ENCODE measurements at places on chromosomes 16 and 17.

DNA sequence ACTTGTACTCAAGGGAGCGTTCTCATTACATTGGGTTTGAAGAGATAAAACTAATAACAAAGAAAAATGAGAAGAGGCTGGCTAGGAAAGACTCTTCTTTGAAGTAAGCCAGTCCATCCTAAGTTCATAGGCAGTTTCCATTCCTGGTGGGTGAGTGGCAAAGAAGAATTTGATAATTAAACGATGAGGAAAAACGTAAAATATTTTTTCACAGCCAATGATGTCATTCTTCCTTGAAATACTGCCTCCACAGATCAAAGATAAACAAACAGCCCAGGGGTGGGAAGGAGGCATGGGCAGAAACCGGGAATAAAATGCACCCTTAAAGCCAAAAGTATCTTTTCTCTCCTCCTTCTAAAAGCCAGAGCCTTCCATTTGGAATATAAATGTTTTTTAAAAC lies 346.6 kb downstream of the PMP22 start:
- DNase-seq, result no peak

GRCh38 chr16:89345642-89346150 lies 128.2 kb downstream of the ZNF778 start:
- no peak for DNase-seq

DNA sequence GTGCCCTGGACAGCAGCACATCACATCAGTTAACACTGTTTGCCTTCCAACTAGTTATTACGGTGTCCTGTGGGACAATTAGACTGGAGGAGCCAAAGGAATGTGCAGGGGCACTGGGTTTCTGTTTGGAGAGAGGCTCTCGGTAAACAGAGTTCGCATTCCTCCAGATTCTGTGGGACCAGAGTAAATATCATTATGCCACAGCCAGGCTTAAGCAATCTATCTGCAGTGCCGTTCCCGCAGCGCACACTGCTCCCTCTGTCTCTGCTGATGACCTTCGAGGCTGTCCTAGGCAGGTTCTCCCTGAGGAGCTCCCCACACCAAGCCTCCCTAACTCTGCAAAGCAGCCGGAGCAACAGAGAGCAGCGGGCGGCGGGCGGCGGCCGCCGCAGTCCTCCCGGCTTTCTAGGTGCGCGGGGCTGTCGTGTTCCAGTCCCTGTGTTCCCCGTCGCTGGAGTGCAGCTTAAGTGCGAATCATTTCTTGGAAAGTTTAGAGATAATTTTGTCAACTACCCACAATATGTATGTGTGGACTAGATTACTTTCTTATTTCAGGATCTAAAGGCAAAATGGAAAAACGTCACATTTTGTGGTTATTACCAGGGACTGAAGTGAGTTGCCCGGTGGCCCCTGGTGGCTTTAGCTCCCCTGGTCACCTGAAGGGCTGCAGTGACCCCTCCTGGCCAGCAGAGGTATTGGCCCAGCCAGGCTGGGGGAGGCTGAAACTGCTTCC lies 43.3 kb downstream of the PGS1 start:
- DNase-seq, result peak; percentile 39

DNA sequence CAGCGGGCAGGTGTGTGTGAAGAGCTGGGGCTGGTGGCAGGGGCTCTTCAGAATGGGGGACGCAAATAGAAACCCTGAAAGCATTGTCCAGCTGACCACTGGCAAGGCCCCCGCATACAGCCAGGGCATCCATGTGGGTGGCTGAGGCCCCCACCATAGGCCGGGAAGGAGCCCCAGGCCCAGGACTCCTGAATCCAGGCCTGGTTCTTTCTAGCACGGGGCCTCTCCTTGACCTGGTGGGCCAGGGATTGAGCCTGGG lies 200.5 kb downstream of the NTN1 start:
- DNase-seq, result no peak

- DNase-seq, result no peak
These were observed 42.5 kb upstream of the TANC2 start for GRCh38 chr17:62923258-62924150.

DNA sequence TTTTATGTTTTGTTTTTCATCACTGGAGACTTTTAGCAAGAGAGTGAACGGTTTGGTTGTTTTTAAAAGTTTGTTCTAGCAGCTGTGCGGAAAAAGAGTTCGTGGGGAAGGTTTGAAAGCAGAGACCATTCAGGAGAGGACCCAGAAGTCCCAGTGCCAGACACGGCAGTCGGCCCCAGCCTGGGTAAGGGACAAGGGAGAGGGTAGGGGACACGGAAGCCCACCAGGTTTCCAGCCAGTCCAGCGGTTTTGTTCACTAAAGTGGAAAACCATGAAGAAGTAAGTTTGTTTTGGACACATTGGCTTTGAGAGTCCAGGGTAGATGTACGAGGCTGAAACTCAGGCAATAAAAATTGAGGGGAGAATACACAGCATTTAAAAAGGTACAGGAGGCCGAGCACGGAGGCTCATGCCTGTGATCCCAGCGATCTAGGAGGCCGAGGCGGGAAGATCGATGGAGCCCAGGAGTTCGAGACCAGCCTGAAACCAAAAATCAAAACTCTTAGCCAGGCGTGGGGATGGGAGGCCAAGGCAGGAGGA lies 56.8 kb upstream of the RPH3AL start:
- no peak for DNase-seq

- DNase-seq, result no peak
These were observed 86.4 kb downstream of the RBFOX3 start for GRCh38 chr17:79524213-79525187.

GRCh38 chr16:85205747-85206471 lies 93.6 kb upstream of the CIBAR2 start:
- no peak for DNase-seq

All from stimulated activated CD4-positive, alpha-beta T cell treated with anti-CD3 and anti-CD28 coated beads, TNF-alpha, amount 100 ng/mL, for 1 hour (primary cell).